Pancreas (tissue), 10 donors: ENCODE measurements at places on chromosomes 7 and 10. TPM values are rescaled to one million over a fixed set of nuclear protein-coding genes. Genes with fewer than 3 reads are reported as not detected.

Gene OR2A42
- polyA plus RNA-seq: not detected

Gene TRPV5
- polyA plus RNA-seq: not detected

Gene FRG2B
- not detected for polyA plus RNA-seq

Gene KLF6
- polyA plus RNA-seq: 29.0 TPM

Gene CPA2
- 4,251 TPM for polyA plus RNA-seq

Gene TEX47
- not detected for polyA plus RNA-seq

Gene IL15RA
- 10.0 TPM for polyA plus RNA-seq

Gene TAS2R39
- not detected for polyA plus RNA-seq

Gene COL1A2
- polyA plus RNA-seq: 12.5 TPM

Gene TMEM178B
- polyA plus RNA-seq: 0.42 TPM

Gene CLEC5A
- polyA plus RNA-seq: 0.61 TPM

Gene CPA1
- 14,783 TPM for polyA plus RNA-seq
